ENCODE measurements at places on chromosomes 3 and 15. TPM values are rescaled to one million over a fixed set of nuclear protein-coding genes. Genes with fewer than 3 reads are reported as not detected.

The HYKK gene
- total RNA-seq: 0.56 TPM

The SLC27A2 gene
- total RNA-seq: 72.6 TPM

The SPINK8 gene
- not detected for total RNA-seq

The GCSAM gene
- total RNA-seq: 1.00 TPM

- H3K4me3 ChIP-seq: no peak overlapping the region
- no peak overlapping the region for H3K27ac ChIP-seq
- DNase-seq: no peak
- no peaks in the 10 kb centered on the region for H3K27me3 ChIP-seq
- H3K36me3 ChIP-seq: no peaks in the 10 kb centered on the region
- H3K4me1 ChIP-seq: no peaks in the 10 kb centered on the region
Measured at GRCh38 chr3:165846056-165846455, 8.8 kb upstream of the BCHE start.

DNA sequence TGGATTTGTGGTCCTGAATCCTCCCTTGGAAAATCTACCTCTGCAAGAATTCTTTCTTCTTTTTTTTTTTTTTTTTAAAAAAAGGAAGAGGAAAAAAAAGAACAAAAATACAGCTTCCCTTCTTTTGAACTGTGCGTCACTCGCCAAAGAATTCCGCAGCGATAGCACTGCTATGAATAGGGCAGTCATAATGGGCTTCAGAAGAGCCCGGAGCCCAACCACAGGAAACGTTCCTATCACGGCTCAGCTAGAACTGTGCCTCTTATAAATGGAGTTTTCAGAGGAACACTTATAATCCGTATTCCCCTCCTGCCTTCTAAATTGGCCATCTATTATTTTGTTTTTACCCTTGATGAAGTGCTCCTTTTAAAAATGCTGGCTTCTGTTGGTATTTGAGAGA lies 227.7 kb downstream of the ADAMTS17 start:
- peaks cover 4% of the 10 kb centered on the region for H3K27me3 ChIP-seq
- no peak overlapping the region for H3K27ac ChIP-seq
- no peak overlapping the region for H3K4me3 ChIP-seq
- no peak for DNase-seq
- H3K36me3 ChIP-seq: no peaks in the 10 kb centered on the region

- no peak for DNase-seq
- H3K4me1 ChIP-seq: peaks cover 30% of the 10 kb centered on the region
- peak overlapping the region; percentile 96 for H3K4me3 ChIP-seq
- peaks cover 11% of the 10 kb centered on the region for H3K27me3 ChIP-seq
- H3K27ac ChIP-seq: peak overlapping the region; percentile 96
- H3K36me3 ChIP-seq: peaks cover 14% of the 10 kb centered on the region
Measured at GRCh38 chr15:45401665-45402161, 23.4 kb upstream of the GATM start.

DNA sequence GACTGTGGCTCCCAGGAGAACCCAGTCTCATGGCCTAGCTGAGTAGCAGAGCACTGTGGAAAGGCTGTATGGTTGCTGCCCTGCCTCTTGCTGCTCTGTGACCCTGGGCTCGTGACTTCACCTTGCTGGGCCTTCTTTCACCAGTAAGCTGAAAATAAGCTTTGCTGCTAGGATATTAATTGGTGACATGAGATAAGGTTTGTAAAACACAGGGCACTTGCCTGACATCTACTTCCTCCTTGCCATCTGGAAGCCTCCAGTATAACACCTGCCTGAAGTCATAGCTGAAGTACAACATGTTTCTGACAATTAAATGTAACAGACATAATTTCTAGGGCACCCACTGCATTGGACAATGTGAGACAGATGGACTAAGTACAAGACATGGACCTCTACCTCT lies 53.6 kb downstream of the CLEC3B start:
- H3K27ac ChIP-seq: no peak overlapping the region
- H3K27me3 ChIP-seq: peaks cover 1% of the 10 kb centered on the region
- no peaks in the 10 kb centered on the region for H3K36me3 ChIP-seq
- no peak for DNase-seq
- no peak overlapping the region for H3K4me3 ChIP-seq

DNA sequence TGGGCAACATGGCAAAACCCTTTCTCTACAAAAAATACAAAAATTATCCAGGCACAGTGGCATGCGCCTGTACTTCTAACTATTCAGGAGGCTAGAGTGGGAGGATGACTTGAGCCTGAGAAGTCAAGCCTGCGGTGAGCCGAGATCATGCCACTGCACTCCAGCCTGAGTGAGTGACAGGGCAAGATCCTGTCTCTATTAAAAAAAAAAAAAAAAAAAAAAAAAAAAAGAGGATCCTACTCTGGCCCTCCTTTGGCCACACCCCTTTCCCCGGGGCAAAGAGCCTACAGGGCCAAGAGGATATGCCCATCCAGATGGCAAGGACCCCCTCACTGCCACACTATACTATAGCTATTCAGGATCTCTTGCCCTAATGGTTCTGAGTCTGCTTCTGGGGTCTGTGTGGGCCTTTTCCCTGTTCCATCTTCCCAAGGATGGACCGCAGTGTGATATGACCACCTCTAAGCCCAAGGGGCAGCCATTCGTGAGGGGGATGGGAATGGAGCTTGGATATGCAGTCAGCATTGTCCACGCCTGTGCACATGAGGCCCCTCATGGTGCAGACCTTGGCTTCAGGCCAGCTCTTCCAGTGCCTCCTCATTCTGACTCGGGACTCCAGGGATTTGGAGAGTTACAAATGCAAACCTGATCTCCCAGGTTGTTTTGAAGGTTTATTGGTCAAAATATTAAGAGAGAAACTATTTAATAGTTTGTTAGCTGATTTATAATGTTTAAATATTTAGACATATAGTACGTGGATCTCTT lies 7.3 kb downstream of the TYRO3 start:
- H3K4me3 ChIP-seq: no peak overlapping the region
- no peaks in the 10 kb centered on the region for H3K36me3 ChIP-seq
- no peaks in the 10 kb centered on the region for H3K4me1 ChIP-seq

GRCh38 chr3:172177046-172177445 lies 137.7 kb downstream of the FNDC3B start:
- peaks cover 72% of the 10 kb centered on the region for H3K4me1 ChIP-seq
- H3K4me3 ChIP-seq: no peak overlapping the region
- peak overlapping the region; percentile 78 for H3K27ac ChIP-seq
- H3K36me3 ChIP-seq: peaks cover 22% of the 10 kb centered on the region

GRCh38 chr3:73299184-73299691 lies 237.8 kb downstream of the EBLN2 start:
- no peak for DNase-seq
- no peaks in the 10 kb centered on the region for H3K4me1 ChIP-seq
- no peaks in the 10 kb centered on the region for H3K36me3 ChIP-seq
- peaks cover 3% of the 10 kb centered on the region for H3K27me3 ChIP-seq
- H3K27ac ChIP-seq: no peak overlapping the region
- no peak overlapping the region for H3K4me3 ChIP-seq

DNA sequence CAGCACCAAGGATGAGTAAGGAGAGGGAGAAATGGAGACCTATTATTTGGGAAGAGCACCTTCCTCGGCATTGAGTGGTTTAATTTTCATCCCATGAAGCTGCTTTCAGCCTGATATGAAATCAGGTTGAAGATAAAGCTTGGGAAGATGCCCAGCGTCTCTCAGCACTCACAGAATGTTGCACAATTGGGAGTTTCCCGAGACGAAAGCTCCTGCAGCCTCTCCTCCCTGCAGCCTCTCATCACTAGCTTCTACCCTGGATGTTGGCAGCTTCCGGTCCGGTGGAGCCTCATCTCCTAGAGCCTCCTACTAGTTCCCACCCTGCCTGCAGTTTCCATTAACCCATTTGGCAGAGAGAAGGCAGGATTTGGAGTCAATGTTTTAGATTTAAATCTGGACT lies 40.3 kb downstream of the EDEM1 start:
- H3K4me3 ChIP-seq: no peak overlapping the region
- H3K4me1 ChIP-seq: no peaks in the 10 kb centered on the region
- no peak overlapping the region for H3K27ac ChIP-seq
- no peaks in the 10 kb centered on the region for H3K27me3 ChIP-seq
- H3K36me3 ChIP-seq: no peaks in the 10 kb centered on the region

DNA sequence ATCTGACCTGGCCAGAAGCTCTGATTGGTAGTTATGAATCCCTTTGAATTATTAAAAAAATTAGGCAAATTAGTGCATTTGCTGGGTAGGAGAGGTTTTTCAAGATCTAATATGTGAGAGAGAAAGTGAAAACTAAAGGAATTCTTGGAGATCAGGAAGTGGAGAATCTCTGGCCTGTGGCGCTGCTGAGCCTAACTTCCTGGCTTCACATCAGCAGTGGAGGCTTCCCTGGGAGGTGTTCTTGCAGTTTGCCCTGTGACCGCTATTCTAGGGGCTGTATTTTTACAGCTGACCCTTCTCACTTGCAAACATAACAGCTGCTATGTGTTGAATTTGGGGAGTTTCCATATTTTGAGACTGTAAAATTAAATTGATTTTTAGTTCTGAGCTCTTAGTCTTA lies 166.4 kb downstream of the ATG7 start:
- H3K27ac ChIP-seq: no peak overlapping the region
- no peaks in the 10 kb centered on the region for H3K36me3 ChIP-seq
- H3K4me1 ChIP-seq: no peaks in the 10 kb centered on the region
- no peaks in the 10 kb centered on the region for H3K27me3 ChIP-seq
- no peak for DNase-seq
- no peak overlapping the region for H3K4me3 ChIP-seq

- no peak overlapping the region for H3K4me3 ChIP-seq
- no peak overlapping the region for H3K27ac ChIP-seq
- H3K4me1 ChIP-seq: peaks cover 5% of the 10 kb centered on the region
- H3K36me3 ChIP-seq: no peaks in the 10 kb centered on the region
Measured at GRCh38 chr3:150786791-150787190, 23.8 kb upstream of the SIAH2 start.

DNA sequence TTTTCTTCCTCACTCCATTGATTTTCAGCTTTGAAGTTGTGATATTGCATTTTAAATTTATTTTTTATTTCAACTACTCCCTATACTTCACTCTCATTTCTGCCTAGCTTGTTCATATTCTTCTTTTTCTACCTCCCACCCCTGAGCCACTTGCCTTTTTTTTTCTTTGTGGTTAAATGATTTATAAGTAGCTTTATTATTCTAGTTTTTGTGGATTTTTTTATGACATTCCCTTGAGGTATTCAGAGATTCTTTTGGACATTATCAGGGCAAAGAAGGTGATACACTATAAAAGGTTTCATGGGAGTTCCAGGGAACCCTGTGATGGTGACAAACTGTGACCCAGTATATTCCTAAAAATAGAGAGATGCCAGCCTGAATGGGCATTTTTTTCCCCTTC lies 3.3 kb downstream of the C15orf61 start:
- DNase-seq: no peak
- H3K27ac ChIP-seq: no peak overlapping the region
- H3K27me3 ChIP-seq: no peaks in the 10 kb centered on the region
- no peaks in the 10 kb centered on the region for H3K36me3 ChIP-seq

DNA sequence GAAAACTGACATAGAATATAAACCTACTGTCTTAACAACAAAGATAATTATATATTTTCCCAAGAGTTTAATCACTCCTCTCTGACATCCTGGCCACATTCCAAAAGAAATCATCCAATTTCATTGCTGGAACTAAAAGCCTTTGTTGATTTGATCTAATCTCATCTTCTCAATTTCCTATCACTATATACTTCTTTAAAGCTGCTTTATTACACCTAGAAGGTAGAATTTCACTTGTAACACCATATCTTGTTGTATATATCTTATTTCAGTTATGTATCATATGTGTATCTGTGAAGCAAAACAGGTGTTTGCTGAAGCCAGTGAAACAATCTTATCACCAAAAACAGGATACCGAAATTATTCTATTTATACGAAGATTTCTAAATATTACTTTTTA lies 740.2 kb downstream of the ROBO1 start:
- DNase-seq: no peak
- H3K36me3 ChIP-seq: no peaks in the 10 kb centered on the region
- no peaks in the 10 kb centered on the region for H3K4me1 ChIP-seq
- H3K4me3 ChIP-seq: no peak overlapping the region
- no peaks in the 10 kb centered on the region for H3K27me3 ChIP-seq
- no peak overlapping the region for H3K27ac ChIP-seq
